ENCODE measurements at places on chromosomes 7 and 10. TPM values are rescaled to one million over a fixed set of nuclear protein-coding genes. Genes with fewer than 3 reads are reported as not detected.

The SLC18A2 gene
- total RNA-seq = not detected

The PPP1R9A gene
- not detected for total RNA-seq

The ETV1 gene
- not detected for total RNA-seq

The HILPDA gene
- total RNA-seq = 24.1 TPM

The METTL27 gene
- total RNA-seq = not detected

The HOXA11 gene
- not detected for total RNA-seq

The COMMD3 gene
- 63.3 TPM for total RNA-seq

The PNLIPRP2 gene
- not detected for total RNA-seq

The MPP7 gene
- total RNA-seq = 13.5 TPM

The PTPRZ1 gene
- not detected for total RNA-seq

The TET1 gene
- total RNA-seq = 3.2 TPM

The BMPR1A gene
- total RNA-seq = 8.0 TPM

The GATA3 gene
- total RNA-seq = 42.5 TPM

Data from activated CD8-positive, alpha-beta T cell treated with anti-CD3 and anti-CD28 coated beads, Interleukin-2, amount 10 ng/mL, durations not matched to agents 7 days and 5 days (primary cell).